Activated T-cell treated with anti-CD3 and anti-CD28 coated beads, Interleukin-2, amount 50 U/mL, for 24 hours (primary cell): ENCODE measurements at places on chromosomes 4 and X.

DNA sequence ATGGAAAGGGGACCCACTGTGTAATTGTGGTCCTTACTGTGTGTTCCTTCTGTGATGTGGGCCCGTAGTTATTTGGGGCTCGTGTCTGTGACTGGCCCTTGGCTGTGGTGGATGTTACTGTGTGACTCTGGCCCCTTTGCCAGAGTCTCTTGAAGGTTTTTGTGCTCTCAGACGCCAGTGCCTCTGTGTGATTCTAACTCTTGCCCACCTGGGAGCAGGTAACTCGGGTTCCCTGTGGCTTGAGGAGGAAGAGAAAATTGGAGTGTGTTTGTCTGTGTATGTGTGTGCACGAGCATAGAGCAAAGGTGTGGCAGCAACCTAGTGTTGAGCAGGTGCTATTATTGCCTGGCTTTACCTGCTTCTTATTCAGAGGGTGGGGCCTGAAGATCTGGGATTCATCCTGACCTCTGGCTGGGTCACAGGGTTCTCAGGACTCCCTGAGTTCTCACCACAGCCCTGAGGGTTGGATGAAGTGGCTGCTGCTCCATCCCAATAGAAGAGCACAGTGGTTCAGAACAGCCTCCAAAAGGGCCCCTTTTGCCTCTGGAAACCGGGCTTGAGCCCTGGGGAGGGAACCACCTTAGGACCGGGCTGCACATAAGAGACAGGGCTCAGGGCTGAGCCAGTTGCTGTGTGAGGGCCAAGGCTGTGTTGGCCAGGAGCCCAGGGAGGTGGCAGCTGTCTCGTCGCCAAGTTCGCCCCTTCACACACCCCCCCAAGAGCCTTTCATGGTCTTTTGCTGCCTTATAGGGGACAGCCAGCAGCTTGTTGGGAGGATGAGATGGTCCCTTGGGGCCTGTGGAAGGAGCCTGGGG lies 1.3 kb downstream of the RBM10 start:
- no peak for DNase-seq
- H3K4me1 ChIP-seq, result peaks cover 29% of the 10 kb centered on the region
- H3K36me3 ChIP-seq, result peaks cover 61% of the 10 kb centered on the region

DNA sequence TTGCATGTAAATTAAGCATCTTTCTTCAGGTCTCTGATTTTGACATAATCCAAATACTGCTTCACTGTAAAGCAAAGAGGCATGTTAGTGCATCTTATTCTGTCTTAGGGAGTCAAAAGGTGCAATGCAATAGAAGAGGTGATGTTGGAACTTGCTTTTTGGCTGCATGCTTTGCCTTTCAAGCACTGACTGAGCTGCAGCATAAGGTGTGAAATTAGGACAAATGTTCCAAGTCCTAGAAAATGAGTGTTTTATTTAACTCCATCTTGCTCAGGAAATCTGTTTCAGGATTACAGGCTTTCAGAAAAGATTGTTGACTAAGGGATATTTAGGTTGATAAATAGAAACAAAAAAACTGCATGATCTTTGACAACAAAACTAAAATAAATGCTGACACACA lies 30.8 kb downstream of the NAA11 start:
- H3K27me3 ChIP-seq, result peaks cover under 1% of the 10 kb centered on the region
- no peaks in the 10 kb centered on the region for H3K4me1 ChIP-seq
- DNase-seq, result no peak
- H3K27ac ChIP-seq, result no peak overlapping the region
- no peaks in the 10 kb centered on the region for H3K36me3 ChIP-seq

DNA sequence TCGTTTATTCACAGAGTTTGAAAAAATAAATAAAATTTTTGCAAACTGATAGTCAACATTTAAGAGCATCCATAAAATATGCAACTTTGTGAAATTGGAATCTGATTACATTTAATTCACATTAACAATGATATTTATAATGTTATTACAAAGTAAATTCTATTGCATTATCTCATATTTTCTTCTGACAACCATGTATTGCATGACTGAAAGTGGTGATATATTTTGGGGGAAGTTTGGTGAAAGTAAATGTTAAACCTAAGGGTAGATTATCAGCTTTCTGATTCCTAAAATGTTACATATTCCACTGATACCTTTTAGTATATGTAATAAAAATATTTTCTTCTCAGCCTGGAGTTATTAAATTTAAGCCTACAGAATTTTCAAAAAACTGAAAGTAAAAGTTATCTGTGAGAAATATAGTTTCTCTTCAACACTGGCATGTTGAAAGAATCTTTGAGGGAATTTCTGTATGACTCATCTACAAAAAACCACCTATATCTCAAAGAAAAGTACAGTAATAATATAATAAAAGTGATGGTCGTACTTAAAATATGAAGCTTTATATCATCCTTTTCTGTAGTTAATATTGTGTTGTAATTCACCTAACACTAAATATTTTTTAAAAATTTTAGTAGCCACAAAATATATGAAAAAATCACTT lies 1179.6 kb upstream of the PCDH7 start:
- no peak overlapping the region for H3K4me3 ChIP-seq
- no peaks in the 10 kb centered on the region for H3K27me3 ChIP-seq
- no peaks in the 10 kb centered on the region for H3K36me3 ChIP-seq
- no peaks in the 10 kb centered on the region for H3K4me1 ChIP-seq
- no peak for DNase-seq

DNA sequence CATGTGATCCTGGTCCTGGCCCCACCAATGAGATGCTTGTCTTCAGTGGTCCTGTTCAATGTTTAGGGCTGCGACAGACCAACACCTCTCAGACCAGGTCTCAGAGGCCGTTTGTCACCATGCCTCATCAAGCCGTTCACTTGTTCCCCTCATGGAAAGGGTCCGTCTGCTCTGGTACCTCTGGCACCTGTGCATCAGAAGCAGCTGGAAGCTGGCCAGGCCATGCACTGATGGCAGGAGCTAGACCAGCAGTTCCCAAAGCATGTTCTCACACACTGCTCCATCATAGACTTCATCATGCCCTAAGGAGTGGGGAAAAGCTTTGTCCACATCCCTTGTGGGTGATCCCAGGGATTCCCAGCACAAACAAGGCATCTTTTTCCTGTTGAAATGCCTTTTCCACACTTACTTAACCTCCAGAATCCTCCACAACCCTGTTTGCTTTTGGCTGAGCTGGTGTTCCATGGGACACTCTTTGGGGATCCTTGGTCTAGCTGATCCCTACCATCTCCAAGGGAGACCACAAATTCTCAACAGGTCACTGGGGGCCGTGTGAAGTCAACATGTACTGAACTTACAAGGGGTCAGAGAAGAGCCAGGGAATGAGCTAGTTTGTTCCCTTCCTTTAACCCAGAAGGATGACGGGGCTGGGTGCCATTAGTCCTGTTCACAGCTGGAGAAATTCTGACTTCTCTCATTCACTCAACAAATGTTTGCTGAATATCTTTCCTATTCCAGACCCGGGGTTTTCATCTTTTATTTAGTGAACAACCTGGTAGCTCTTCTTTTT lies 21.8 kb downstream of the SH3TC1 start:
- DNase-seq, result no peak
- peaks cover 32% of the 10 kb centered on the region for H3K4me1 ChIP-seq
- H3K27ac ChIP-seq, result no peak overlapping the region

GRCh38 chr4:44553180-44553579 lies 98.2 kb downstream of the YIPF7 start:
- peaks cover 3% of the 10 kb centered on the region for H3K27me3 ChIP-seq
- no peaks in the 10 kb centered on the region for H3K4me1 ChIP-seq
- DNase-seq, result no peak
- H3K4me3 ChIP-seq, result no peak overlapping the region
- H3K27ac ChIP-seq, result no peak overlapping the region
- H3K36me3 ChIP-seq, result no peaks in the 10 kb centered on the region

DNA sequence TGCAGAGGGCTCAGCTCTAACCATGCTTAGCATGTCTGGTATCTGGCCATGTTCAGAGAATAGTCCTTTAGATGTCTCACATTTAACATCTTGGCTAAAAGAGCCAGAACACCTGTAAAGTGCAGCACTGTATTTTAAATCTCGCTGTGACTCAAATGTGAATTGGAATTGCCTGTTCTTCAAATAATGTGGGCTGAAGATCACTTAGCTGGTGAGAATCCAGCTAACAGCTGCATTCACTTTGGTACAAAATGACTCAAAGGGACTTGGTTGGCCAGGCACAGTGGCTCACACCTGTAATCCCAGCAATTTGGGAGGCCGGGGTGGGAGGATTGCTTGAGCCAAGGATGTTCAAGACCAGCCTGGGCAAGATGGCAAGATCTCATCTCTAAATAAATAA lies 63.5 kb upstream of the PLAC8 start:
- no peaks in the 10 kb centered on the region for H3K36me3 ChIP-seq
- H3K27me3 ChIP-seq, result no peaks in the 10 kb centered on the region
- DNase-seq, result no peak
- no peaks in the 10 kb centered on the region for H3K4me1 ChIP-seq
- no peak overlapping the region for H3K4me3 ChIP-seq
- no peak overlapping the region for H3K27ac ChIP-seq

DNA sequence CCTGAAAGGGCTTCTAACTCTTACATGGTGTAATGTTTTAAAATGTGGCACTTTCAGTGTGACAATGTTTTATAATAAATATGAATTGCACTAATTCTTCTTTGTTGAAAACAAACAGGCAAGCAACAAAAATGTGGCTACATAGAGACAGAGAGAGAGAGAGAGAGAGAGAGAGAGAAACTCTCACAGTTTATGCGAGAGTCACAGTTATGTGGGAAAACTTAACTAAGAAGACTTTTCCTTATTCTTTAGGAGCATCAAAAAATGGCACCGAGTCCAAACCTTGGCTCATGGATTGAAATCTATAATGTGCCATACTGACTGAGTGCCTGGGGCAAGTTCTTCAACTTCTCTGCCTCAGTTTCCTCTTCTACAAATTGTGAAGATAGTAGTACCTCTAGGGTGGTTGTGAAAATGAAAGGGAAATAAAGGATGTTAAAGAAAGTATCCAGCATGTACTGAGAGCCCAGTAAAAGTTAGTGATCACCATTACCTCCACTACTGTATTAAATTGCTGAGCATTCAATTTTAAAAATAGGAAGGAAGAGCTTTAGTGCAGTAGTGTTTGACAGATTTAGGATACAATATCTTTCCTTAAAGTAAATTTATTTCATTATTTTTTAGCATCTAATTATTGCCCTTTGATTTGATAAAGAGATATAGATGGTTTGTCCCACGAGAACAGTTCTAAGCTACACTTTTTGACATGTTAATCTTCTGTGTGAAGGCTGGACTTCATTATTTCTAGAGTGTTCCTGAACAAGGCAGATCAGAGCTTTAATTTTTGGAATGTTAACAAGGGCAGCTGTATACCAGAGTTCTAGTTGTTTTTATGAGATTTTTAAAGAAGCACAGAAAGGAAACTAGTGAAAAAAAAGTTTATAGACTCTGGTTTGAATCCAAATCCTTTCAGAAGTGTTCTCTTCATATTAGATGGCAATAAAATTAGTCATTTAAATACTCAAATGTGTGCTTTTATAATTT lies 187.5 kb upstream of the ANK2 start:
- H3K36me3 ChIP-seq, result no peaks in the 10 kb centered on the region
- no peak for DNase-seq
- H3K27me3 ChIP-seq, result peaks cover 5% of the 10 kb centered on the region
- no peak overlapping the region for H3K27ac ChIP-seq
- H3K4me3 ChIP-seq, result no peak overlapping the region
- H3K4me1 ChIP-seq, result no peaks in the 10 kb centered on the region
